Lower lobe of right lung (tissue), 2 donors: ENCODE measurements at places on chromosomes 12 and 14.

GRCh38 chr14:104108570-104109541 lies 23.4 kb downstream of the ASPG start:
- H3K27ac ChIP-seq: no peak overlapping the region
- no peaks in the 10 kb centered on the region for H3K36me3 ChIP-seq
- no peak for DNase-seq
- H3K27me3 ChIP-seq: peaks cover 4% of the 10 kb centered on the region
- no peak overlapping the region for H3K4me3 ChIP-seq

- no peak for DNase-seq
- H3K27ac ChIP-seq: no peak overlapping the region
- no peak overlapping the region for H3K4me3 ChIP-seq
- no peaks in the 10 kb centered on the region for H3K4me1 ChIP-seq
- no peaks in the 10 kb centered on the region for H3K36me3 ChIP-seq
Measured at GRCh38 chr12:127272864-127273263, 994.1 kb upstream of the TMEM132C start.

DNA sequence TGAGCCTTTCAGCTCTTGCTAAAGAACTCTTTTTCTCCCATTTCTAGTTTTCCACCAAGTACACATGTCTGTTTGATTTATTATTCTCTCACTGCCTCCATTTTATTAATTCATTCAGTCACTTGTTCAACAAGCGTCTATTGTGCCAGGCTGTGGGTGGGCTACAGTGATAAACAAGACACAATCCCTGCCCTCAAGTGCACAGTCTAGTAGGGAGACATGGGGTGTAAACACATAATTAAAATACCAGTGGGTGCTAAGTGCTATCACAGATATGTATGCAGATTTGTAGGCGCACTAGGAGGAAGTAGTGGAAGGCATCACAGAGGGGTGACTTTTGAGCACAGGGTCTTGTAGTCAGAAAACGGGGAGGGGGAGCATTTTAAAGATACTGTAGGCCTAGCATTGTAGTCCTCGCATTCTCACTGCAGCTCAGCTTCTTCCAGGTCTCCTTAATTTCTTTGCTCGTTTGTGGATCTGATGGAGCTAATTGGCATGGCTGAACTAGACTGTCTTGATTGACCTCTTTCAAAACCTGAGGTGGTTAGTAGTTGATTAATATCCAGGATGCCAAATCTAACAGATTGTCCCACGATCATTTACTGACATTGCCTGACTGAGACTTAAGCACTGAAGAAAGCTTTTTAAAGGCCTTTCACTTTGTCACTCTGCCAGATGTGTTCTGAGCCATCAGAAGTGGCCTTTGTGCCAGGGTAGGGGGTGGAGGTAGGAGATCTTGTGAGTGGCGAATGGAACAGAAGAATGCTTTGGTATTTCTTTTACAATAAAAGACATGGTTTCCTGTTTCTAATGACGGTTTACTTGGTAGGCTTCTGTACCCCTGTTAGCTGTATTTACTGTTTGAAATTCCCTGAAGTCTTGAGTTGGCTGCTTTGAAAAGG lies 116.9 kb downstream of the DIP2B start:
- no peak overlapping the region for H3K27ac ChIP-seq
- H3K27me3 ChIP-seq: no peaks in the 10 kb centered on the region
- H3K4me3 ChIP-seq: no peak overlapping the region
- DNase-seq: no peak
- H3K36me3 ChIP-seq: no peaks in the 10 kb centered on the region

DNA sequence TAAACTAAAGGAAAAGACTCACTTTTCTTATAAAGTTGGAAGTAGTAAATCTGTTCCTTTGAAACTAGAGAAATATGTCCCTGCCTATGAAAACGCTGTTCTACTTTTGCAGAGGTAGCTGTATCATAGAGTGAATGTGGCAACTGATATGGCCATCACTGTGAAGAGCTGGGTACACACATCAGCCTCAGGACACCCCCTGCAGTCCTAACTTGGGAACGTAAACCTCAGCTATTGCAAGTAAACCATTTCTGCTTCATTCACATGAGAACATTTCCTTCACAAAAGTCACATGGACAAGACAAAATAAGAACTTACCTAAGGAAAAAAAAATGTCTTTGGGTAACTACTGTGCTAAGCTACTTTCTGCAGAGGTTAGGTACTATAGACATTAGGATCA lies 233.3 kb upstream of the PPFIA2 start:
- no peaks in the 10 kb centered on the region for H3K27me3 ChIP-seq
- DNase-seq: no peak
- no peak overlapping the region for H3K4me3 ChIP-seq

GRCh38 chr14:84421621-84422020 lies 1108.3 kb upstream of the FLRT2 start:
- H3K27me3 ChIP-seq: no peaks in the 10 kb centered on the region
- no peak overlapping the region for H3K27ac ChIP-seq
- no peaks in the 10 kb centered on the region for H3K36me3 ChIP-seq
- DNase-seq: no peak
- H3K4me1 ChIP-seq: no peaks in the 10 kb centered on the region
- H3K4me3 ChIP-seq: no peak overlapping the region

DNA sequence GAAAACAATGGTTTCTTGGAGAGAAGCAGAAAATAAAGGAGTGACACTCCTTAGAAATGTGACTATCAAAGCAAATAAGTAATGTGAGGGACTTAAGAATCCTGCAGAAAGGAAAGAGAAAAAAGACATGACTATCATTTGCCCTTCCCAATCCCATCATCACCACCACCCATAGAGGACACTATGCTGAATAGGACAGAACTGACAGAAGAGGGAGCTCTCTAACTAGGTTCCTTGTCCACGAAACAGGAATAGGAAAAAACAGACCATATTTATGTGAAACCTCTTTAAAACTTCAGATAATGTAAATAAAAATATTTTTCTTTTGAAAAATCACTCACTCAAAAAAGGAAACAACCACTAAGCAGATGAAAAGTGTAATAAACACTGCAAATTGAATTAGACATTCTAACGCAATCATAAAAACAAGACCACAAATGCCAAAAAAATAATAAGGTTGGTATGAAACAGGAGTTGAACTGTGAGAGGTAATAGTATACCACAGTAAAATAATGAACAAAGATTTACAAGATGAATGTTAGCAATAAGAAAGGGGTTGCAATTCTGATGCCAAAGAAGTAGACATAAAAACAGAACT lies 24.1 kb downstream of the KLRD1 start:
- H3K27me3 ChIP-seq: no peaks in the 10 kb centered on the region
- DNase-seq: no peak
- H3K36me3 ChIP-seq: no peaks in the 10 kb centered on the region
- H3K4me3 ChIP-seq: no peak overlapping the region
- no peaks in the 10 kb centered on the region for H3K4me1 ChIP-seq

DNA sequence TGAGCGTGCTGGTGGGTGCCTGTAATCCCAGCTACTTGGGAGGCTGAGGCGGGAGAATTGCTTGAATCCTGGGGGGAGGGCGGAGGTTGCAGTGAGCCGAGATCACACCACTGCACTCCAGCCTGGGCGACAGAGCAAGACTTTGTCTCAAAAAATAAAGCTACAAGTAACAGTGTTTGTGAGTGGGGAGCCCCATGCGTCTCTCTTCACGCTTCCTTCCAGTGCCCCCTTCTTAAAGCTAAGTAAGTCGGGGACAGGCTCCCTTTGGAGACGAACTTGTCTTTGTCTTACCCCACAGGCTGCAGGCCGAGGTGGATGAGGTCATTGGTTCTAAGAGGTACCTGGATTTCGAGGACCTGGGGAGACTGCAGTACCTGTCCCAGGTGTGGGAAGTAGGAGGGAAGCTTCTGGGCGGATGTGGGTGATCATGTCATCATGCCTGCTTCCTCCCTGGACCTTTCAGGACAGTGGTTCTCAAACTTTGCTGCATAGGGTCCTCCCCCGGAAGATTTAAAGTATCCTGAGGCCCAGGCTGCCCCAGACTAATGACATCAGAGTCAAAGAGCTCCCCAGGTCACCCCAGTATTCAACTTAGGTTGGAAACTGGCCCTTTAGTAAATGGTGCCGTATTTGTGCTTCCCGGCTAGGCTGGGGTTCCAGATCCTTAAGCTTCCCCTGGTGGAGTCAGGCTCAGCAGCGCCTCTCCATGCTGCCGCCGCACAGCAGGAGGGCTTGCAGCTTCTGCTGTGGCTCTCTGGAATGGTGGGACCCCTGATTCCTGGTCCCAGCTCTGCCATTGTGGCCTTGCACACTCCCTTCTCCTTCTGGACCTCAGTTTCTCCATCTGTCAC lies 37.1 kb downstream of the CYP46A1 start:
- no peaks in the 10 kb centered on the region for H3K27me3 ChIP-seq
- DNase-seq: peak; percentile 14
- no peak overlapping the region for H3K4me3 ChIP-seq
- H3K36me3 ChIP-seq: no peaks in the 10 kb centered on the region

GRCh38 chr12:94284046-94284445 lies 135.7 kb downstream of the PLXNC1 start:
- peaks cover 23% of the 10 kb centered on the region for H3K4me1 ChIP-seq
- H3K36me3 ChIP-seq: peaks cover 5% of the 10 kb centered on the region
- DNase-seq: no peak
- no peaks in the 10 kb centered on the region for H3K27me3 ChIP-seq
- H3K27ac ChIP-seq: no peak overlapping the region

GRCh38 chr12:70154960-70155589 lies 88.2 kb upstream of the CNOT2 start:
- H3K27ac ChIP-seq: no peak overlapping the region
- H3K4me1 ChIP-seq: no peaks in the 10 kb centered on the region
- H3K4me3 ChIP-seq: no peak overlapping the region
- no peak for DNase-seq

DNA sequence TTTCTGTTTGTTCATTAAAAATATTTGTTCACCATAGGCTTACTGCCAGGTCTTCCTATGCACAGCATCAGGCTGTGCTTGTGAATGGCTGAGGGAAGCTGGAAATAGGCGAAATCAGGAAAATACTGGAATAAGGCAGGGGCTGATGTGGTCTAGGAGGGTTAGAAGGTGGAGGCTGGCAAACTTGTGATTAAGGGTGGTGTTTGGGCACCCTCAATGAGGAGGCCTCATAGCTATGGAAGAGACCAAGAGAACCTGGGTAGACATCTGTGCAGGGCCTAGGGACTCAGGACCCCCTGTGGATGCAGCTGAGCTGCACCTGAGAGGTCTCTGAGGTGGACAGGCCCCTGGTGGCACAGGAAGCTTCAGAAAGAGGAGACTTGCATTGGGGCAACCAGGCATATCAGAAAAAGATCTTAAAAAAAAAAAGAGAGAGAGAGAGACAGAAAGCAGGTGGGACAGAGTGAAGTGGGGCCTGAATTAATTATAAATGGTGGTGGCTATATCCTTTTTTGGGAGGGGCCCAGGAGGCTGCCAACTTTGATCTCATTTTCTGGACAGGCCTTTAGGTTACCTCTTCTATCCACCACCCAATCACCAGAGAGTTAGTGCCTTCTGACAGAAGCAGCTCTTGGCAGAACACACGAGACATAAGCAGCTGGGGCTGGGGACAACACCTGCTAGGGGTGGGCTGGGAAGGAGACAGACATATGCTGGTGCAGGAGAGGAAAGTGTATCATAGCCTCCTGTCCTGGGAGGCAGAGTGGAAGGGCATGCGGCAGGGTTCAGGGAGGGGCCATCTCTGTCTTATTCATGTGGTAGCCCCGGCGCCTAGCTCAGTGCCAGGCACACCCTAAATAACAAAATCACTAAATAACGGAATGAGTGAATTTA lies 46.7 kb upstream of the ATP23 start:
- H3K4me1 ChIP-seq: peaks cover 98% of the 10 kb centered on the region
- no peak for DNase-seq
- no peaks in the 10 kb centered on the region for H3K27me3 ChIP-seq
- H3K27ac ChIP-seq: peak overlapping the region; percentile 98
- peak overlapping the region; percentile 28 for H3K4me3 ChIP-seq

GRCh38 chr12:50727466-50727865 lies 36.4 kb upstream of the ATF1 start:
- H3K4me3 ChIP-seq: no peak overlapping the region
- no peak for DNase-seq
- H3K4me1 ChIP-seq: no peaks in the 10 kb centered on the region

- no peaks in the 10 kb centered on the region for H3K36me3 ChIP-seq
- no peak overlapping the region for H3K27ac ChIP-seq
- no peak overlapping the region for H3K4me3 ChIP-seq
- no peaks in the 10 kb centered on the region for H3K4me1 ChIP-seq
- no peak for DNase-seq
Measured at GRCh38 chr12:54662026-54662425, 13.9 kb upstream of the DCD start.

DNA sequence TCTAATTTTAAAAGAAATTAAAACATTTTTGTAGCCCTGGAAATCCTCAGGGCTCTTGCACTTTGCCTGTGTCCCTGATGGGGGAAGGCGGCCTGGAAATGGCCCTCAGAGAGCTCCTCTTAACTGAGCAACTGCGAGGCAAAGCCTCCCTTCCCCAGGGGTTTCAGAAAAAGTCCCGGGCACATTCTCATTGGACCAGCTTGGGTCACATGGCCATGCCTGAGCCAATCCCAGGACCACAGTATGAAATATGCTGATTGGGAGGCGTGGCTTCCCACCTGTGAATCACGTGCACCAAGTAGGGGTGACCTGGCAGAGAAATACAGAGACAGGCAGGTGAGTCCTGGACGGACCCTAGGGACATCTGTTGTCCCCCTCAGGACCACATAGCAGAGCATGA lies 90.4 kb upstream of the SFSWAP start:
- no peaks in the 10 kb centered on the region for H3K36me3 ChIP-seq
- no peak overlapping the region for H3K4me3 ChIP-seq
- no peak for DNase-seq
- H3K4me1 ChIP-seq: peaks cover 5% of the 10 kb centered on the region
- peaks cover 21% of the 10 kb centered on the region for H3K27me3 ChIP-seq
- H3K27ac ChIP-seq: no peak overlapping the region

DNA sequence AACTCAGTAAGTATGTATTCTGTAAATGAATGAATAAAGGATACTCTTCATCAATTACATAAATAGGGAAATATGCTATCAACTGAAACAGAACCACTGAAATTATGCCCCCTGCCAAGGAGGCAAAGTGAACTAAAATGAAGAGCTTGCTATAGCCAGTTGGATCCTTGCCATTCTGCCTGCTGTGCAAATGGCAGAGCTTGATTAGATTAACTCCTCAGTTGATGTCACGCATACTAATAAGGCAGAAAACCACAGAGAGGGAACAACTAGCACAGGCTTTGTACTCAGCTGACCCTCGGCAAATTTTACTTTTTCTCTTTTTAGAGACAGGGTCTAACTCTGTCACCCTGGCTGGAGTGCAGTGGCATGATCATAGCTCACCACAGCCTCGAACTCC lies 36.7 kb upstream of the FERMT2 start:
- no peaks in the 10 kb centered on the region for H3K4me1 ChIP-seq
- no peak for DNase-seq
- no peak overlapping the region for H3K4me3 ChIP-seq
